ENCODE measurements at places on chromosomes 5 and 9. TPM values are rescaled to one million over a fixed set of nuclear protein-coding genes. Genes with fewer than 3 reads are reported as not detected.

DNA sequence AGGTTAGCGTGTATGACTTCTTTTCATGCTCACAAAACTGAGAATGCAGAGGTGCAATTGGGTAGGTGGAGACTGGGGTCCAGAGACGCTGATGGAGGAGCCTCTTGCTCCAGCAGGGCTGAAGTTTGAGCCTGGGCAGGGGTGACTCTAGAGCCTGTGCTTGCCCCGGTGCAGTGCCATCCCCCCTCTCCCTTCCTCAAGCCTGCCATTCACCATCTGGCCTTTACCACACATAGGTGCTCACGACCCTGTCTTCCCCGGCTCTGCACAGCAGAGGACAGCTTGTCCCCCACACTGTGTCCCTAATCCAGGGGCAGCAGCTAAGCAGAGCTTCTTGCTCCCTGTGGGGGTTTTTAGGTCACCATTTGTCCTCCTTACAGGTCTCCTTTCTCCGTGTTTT, 86.5 kb downstream of the DAP start:
- H3K27me3 ChIP-seq: no peaks in the 10 kb centered on the region
- DNase-seq: no peak
- no peak overlapping the region for H3K27ac ChIP-seq
- no peaks in the 10 kb centered on the region for H3K4me1 ChIP-seq

Gene OR13C4
- total RNA-seq: not detected

Gene CNTNAP3B
- total RNA-seq: not detected

Gene PFN3
- total RNA-seq: not detected

DNA sequence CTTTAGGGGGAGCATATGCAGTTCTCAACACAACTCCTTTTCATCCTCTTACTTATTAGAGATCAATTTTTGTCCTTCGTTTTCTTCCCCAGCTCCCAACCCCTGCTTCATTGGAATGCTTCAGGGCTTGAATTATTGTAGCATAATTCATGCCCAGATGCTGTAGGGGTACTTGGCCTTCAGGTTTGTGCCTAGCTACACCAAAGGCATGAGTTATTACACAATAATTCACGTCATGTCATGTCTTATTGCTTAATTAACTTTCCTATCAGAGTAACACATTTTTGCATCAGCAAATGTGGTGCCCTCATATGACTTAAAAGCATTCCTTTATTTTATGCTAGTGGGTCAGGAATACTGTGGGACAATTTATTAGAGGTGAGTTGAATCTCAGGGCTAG, 507.2 kb downstream of the NFIB start:
- no peak overlapping the region for H3K27ac ChIP-seq
- no peaks in the 10 kb centered on the region for H3K27me3 ChIP-seq
- DNase-seq: no peak
- H3K36me3 ChIP-seq: no peaks in the 10 kb centered on the region
- no peak overlapping the region for H3K4me3 ChIP-seq
- no peaks in the 10 kb centered on the region for H3K4me1 ChIP-seq

DNA sequence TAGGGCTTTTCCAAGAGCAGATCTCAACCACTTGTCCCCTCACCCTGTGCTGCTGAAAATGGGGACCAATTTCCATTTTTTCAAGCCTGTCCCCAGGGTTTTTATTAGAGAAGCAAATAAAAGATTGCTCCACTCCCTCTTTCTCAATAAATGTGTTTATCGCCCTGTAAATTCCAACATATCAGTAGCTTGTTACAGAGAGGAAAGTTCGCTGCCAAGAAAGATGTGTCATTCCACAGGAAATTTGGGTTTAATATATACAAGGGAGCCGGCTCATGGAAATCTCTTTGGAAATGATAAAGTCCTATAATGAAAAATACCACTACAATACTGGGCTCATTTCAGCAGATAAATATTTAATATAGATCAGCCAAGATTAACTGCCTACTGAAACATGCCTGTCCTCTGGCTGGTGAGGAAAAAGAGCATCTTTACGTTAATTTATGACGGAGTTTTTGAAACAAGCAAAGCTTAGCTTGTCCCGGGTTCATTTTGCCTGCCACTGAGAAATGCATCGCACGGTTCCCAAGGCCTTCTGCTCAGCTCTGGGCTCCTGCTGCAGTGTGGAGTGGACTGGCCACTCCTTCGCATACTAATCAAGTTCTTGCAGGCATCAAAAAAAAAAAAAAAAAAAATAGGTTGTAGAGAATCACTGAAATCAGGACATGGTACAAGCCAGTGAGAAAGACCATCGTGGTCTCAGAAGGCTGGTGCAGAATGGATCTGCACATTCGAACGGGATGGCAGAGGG, 84.5 kb downstream of the BRINP1 start:
- no peaks in the 10 kb centered on the region for H3K36me3 ChIP-seq
- no peak overlapping the region for H3K4me3 ChIP-seq

- H3K4me1 ChIP-seq: no peaks in the 10 kb centered on the region
- DNase-seq: no peak
- peaks cover 17% of the 10 kb centered on the region for H3K27me3 ChIP-seq
- H3K27ac ChIP-seq: no peak overlapping the region
- no peak overlapping the region for H3K4me3 ChIP-seq
Observed at GRCh38 chr5:178677429-178677828, 50.6 kb upstream of the CLK4 start.

Gene OCLN
- total RNA-seq: 2.0 TPM

Gene IL7R
- 860 TPM for total RNA-seq

GRCh38 chr5:167694325-167695147, 596.9 kb upstream of the WWC1 start:
- H3K27ac ChIP-seq: no peak overlapping the region
- H3K27me3 ChIP-seq: no peaks in the 10 kb centered on the region
- H3K4me1 ChIP-seq: no peaks in the 10 kb centered on the region
- H3K36me3 ChIP-seq: no peaks in the 10 kb centered on the region

DNA sequence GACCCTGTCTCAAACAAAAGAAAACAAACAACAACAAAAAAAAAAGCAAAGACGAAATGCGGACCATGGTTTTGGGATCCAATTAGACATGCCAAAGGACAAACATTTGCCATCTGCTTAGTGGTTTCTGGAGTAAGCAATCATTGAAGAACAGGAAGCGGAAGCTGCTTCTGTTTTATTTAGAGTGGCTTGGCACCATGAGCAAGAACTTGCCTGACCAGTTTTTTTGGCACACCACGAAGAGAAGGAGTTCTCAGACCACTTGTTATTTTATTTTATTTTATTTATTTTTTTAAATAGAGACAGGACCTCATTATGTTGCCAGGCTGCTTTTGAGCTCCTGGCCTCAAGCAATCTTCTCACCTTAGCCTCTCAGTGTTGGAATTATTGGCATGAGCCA, 17.0 kb downstream of the BTF3 start:
- no peak overlapping the region for H3K4me3 ChIP-seq
- peaks cover 3% of the 10 kb centered on the region for H3K36me3 ChIP-seq
- peaks cover 5% of the 10 kb centered on the region for H3K4me1 ChIP-seq
- no peak for DNase-seq

Gene HINT1
- 236 TPM for total RNA-seq

GRCh38 chr5:176573564-176574296, 24.6 kb downstream of the CDHR2 start:
- peaks cover 10% of the 10 kb centered on the region for H3K4me1 ChIP-seq
- peak; percentile 67 for DNase-seq
- H3K36me3 ChIP-seq: no peaks in the 10 kb centered on the region
- H3K27ac ChIP-seq: no peak overlapping the region
- H3K27me3 ChIP-seq: peaks cover 4% of the 10 kb centered on the region

Gene SPATA6L
- 5.7 TPM for total RNA-seq

DNA sequence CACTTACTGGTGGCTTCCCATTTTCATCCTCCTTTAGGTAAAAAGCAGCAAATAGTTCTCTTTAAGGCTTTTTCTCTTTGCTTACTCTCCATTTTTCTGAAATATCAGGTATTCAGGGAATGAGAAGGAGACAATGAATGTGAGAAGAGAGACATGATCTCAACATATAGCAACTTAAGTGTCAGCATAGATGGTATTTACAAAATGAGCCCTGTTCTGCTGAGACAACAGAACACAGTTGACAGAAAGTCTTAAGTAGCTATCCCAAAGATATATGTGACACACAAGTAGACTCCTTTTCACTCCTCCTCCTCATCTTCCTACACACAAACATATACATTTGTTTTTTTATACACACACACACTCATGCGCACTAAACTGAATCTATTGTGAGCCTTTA, 649.3 kb upstream of the WWC1 start:
- no peak overlapping the region for H3K4me3 ChIP-seq
- no peaks in the 10 kb centered on the region for H3K36me3 ChIP-seq
- no peaks in the 10 kb centered on the region for H3K4me1 ChIP-seq

DNA sequence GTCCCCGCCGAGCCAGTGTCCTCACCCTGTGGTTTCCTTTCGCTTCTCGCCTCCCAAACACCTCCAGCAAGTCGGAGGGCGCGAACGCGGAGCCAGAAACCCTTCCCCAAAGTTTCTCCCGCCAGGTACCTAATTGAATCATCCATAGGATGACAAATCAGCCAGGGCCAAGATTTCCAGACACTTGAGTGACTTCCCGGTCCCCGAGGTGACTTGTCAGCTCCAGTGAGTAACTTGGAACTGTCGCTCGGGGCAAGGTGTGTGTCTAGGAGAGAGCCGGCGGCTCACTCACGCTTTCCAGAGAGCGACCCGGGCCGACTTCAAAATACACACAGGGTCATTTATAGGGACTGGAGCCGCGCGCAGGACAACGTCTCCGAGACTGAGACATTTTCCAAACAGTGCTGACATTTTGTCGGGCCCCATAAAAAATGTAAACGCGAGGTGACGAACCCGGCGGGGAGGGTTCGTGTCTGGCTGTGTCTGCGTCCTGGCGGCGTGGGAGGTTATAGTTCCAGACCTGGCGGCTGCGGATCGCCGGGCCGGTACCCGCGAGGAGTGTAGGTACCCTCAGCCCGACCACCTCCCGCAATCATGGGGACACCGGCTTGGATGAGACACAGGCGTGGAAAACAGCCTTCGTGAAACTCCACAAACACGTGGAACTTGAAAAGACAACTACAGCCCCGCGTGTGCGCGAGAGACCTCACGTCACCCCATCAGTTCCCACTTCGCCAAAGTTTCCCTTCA, 1.4 kb downstream of the GLIS3 start:
- peaks cover 70% of the 10 kb centered on the region for H3K27me3 ChIP-seq
- no peak for DNase-seq
- peak overlapping the region; percentile 24 for H3K27ac ChIP-seq
- no peaks in the 10 kb centered on the region for H3K36me3 ChIP-seq
- H3K4me3 ChIP-seq: peak overlapping the region; percentile 97

GRCh38 chr5:62574599-62574998, 4.0 kb upstream of the LRRC70 start:
- H3K27me3 ChIP-seq: no peaks in the 10 kb centered on the region
- peaks cover 14% of the 10 kb centered on the region for H3K4me1 ChIP-seq
- peaks cover 3% of the 10 kb centered on the region for H3K36me3 ChIP-seq

Gene LECT2
- total RNA-seq: not detected

GRCh38 chr9:114007991-114008666, 70.0 kb downstream of the AMBP start:
- peaks cover 3% of the 10 kb centered on the region for H3K36me3 ChIP-seq
- H3K4me1 ChIP-seq: no peaks in the 10 kb centered on the region
- H3K4me3 ChIP-seq: no peak overlapping the region
- H3K27ac ChIP-seq: no peak overlapping the region
- peaks cover 14% of the 10 kb centered on the region for H3K27me3 ChIP-seq
- no peak for DNase-seq

DNA sequence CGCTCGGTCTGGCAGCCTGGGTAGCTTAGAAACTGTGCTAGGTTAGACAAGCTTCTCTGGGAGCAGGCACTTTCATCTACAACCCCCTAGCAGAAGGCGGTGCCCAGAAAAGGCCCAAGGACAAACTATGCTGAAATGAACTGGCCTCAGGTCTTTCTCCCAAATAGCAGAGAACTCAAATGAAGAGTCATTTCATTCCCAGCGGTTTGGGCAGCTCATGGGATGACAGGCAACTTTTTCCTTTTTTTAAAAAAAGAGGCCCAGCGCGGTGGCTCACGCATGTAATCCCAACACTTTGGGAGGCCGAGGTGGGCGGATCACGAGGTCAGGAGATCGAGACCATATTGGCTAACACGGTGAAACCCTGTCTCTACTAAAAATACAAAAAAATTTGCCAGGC, 2.5 kb downstream of the RAPGEF1 start:
- peak overlapping the region; percentile 94 for H3K4me3 ChIP-seq
- no peak for DNase-seq
- peaks cover 2% of the 10 kb centered on the region for H3K36me3 ChIP-seq
- no peaks in the 10 kb centered on the region for H3K27me3 ChIP-seq
- peak overlapping the region; percentile 100 for H3K27ac ChIP-seq
- peaks cover 51% of the 10 kb centered on the region for H3K4me1 ChIP-seq

DNA sequence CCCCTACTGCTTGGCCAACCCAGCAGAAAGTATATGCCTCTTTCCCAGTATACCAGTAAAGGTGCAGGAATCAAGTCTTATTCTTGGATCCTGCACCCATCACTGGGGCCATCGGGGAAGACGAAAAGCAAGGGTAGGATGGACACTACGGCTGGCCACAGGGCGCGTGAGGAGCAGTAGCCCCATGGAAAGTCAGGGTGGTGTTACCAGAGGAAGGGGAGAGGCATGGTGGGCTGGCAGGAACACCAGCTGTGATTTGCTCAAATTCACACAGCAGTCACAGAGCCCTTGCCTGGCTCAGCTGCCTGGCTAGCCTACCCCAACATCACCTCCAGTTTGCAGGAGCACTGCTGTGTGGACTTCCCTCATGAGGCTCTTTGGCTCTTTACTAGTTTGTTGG, 34.5 kb upstream of the SAP30L start:
- H3K4me1 ChIP-seq: peaks cover 5% of the 10 kb centered on the region
- no peaks in the 10 kb centered on the region for H3K27me3 ChIP-seq
- no peak overlapping the region for H3K4me3 ChIP-seq

DNA sequence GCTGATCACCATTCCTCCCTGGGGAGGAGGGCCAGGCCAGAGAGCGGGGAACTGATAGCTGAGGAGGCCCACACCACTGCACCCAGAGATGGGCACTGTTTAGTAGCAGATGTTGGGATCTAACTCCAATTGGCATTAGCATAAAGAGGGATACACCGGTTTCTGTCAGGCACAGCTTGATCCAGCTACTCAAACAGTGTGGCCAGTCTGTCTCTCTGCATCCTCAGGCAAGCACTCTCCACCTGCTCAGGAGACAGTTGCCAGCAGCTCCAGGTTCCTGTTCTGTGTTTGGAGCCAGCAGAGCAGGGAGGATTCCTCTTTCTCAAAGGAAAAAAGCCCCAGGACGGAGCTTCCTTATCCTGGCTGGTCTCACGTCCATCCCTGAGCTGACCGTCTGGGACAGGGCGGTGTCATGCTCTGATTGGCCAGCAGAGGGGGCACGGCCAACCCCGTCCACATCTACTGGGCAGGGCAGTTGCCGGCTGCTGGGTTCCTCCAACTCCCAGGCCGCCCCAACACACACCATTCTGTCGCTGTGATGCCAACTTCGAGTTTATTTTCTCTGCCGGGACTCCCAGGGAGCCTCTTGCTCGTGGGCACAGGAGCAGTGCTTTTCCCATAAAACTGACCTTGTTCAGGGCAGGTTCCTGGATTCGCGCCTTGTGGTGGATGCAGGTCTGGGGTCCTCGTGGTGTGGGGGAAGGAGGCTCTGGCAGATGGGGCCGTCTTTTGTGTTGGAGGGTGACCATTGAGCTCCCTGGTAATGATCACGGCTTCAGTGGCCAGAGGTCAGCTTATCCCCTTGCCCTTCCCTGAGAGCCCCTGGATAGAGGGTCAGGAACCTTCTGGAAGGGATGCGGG, 47.9 kb downstream of the COL5A1 start:
- H3K27me3 ChIP-seq: no peaks in the 10 kb centered on the region
- no peak overlapping the region for H3K27ac ChIP-seq
- no peaks in the 10 kb centered on the region for H3K36me3 ChIP-seq
- peaks cover 5% of the 10 kb centered on the region for H3K4me1 ChIP-seq
